ENCODE measurements at places on chromosomes 13 and 19.

GRCh38 chr19:31500197-31500830 is 151.1 kb upstream of the TSHZ3 start:
- DNase-seq = no peak

DNA sequence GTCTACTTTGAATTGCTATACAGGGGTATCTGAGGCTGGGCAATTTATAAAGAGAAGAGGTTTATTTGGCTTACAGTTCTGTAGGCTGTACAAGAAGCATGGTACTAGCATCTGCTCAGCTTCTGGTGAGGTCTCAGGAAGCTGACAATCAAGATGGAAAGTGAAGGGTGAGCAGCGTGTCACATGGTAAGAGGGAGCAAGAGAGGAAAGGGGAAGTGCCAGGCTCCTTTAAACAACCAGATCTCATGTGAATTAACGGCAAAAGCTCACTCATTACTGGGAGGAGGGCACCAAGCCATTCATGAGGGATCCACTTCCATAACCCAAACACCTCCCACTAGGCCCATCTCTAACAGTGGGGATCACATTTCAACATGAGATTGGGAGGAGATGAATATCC is 222.4 kb downstream of the TDRD3 start:
- no peak for DNase-seq

GRCh38 chr13:98199480-98199879 is 22.4 kb upstream of the RNF113B start:
- no peak for DNase-seq

DNA sequence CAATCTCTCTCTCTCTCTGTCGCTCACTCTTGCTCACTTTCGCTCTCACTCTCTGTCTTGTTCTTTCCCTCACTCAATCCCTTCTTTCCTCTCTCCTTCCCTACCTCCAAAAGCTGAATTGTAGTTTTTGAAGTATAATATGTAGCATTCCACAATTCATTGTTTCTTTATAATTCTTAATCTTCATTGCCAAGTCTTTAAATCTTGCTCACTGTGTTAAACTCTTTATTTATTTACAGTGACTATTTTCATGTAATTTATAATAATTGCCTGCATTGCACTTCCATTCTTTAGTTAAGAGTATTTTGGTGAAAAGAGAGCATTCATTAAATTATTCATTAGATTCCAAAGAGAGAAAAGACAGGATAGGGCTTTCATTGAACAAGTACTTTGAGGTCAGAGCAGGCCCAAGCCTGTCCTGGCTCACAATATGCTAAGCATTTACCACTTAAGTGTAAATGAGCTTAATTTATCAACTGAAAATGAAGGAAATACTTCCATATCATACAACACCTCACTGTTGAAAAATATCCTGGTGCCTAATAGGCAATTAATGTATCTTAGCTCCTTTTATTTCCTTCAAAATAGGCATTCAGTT is 257.4 kb upstream of the SLITRK1 start:
- DNase-seq = no peak

GRCh38 chr19:45357445-45357783 is 13.0 kb downstream of the ERCC2 start:
- no peak for DNase-seq

GRCh38 chr13:85663856-85664255 is 135.4 kb downstream of the SLITRK6 start:
- DNase-seq = no peak

DNA sequence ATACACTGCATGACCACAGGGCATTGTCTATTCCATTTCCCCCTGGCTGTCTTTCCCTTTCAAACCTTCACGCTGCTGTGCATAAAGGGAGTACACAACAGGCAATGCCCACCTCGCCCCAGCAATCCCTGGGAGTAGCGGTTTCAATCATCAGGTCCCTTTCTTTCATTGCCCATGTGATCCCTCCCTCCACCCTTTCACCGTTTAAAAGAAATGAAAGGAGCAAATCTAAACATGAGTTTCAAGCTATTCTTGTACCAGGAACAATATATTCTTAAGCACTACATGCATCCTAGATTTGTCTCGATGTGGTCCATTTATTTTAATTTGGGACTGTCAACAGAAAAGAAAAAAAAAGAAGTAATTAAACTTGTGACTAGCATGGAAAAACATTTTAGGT is 123.4 kb upstream of the ARGLU1 start:
- DNase-seq = no peak

GRCh38 chr13:71828117-71828516 is 38.9 kb downstream of the DACH1 start:
- no peak for DNase-seq

- DNase-seq = peak; percentile 92
Observed at GRCh38 chr19:18112989-18113478, 15.5 kb downstream of the MAST3 start.

DNA sequence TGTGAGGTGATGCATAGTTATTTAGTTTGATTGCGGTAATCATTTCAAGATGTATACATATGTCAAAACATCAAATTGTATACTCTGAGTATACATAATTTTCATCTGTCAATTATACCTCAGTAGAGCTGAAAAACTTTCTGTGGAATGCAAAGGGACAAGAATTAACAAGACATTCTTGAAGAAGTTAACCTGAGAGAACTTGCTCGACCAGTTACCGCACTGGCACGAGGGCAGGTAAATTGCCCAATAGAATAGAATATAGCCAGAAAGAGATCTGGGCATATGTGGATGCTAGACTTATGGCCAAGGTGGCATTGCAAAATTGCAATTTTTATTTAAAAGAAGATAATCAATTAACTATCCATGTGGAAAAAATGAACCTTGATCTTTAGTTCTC is 42.3 kb upstream of the GJB6 start:
- no peak for DNase-seq

DNA sequence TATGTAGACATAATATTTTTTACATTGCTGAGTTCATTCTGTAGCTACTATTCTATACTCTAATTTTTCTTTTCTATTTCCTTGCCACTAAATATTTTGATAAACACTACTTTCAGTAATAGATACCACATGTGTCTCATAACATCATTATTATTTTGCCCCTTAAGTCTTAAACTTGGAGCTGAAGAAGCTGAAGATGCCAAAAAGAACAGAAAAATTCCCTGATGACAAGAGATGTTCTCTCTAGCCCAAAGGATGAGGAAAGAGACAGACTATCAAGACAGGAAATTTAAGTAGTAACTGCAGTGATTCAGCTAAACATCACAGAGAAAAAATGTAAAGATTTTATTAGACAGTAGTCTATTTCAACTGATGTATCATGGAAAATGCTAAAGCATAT is 322.0 kb upstream of the KLHL1 start:
- DNase-seq = no peak

DNA sequence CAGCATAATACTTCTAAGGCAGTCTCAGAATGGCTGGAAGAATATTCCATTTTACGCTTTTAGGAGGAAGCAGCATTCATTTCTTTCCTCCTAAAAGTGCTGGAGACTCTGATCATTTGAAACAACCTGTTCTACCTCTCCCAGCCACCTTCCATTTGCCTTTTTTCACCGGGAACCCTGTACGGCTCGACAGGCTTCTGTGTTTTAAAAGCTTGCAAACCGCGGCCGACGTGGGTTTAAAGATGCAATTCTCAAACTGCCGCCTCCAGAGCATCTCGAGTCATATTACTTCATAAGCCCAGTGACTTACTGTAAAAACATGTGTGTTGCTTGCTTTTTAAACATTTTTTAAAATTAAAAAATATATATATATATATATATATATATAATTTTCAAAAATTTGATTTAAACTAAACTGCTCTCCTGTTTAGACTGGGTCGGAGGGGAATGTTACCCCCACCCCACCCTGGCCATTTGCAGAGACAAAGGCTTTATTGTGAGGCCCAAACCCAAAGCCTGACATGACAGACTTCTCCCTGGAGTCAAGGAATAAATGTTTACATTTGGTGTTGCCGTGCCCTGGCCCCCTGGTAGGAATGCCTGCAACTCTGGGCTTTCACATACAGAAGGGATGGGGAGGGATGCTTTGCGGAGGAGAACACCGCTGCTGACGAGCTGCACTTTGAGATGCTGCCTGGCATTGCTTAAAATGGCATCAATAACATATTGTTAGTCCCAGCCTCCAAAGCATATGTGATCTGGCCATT is 30.4 kb downstream of the ZNF536 start:
- no peak for DNase-seq

DNA sequence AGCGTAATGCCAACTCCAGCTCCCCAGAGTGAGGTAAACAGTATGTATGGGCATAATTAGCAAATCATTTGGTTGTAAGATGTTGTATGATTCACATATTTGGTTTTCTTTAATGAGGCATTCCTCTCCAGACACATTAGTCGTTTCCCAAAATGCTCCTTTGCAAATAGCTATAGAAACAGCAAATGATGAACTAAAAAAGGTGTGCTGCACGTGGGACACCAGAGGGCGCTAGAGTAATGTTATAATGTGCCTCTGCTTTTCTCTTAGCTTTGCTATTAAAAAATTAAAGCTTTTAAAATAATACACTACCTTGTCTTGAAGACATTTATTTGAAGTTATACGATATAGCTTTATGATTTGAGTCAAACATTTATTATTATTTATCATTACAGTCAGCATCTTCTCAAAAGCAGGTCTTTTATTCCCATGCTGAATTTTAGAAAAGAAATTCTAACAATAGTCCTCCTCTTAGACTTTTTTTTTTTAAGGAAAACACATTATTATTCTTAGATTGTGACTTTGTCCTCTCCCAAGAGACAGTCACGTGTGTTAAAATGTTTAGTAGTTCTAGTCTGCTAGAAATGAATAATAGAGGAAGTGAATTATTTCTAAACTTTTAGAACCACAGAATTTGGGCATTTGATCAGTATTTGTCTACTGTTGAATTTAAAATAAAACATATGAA is 121.6 kb upstream of the FRY start:
- peak; percentile 79 for DNase-seq

GRCh38 chr19:15640294-15640903 is at the start of gene CYP4F3:
Gene CYP4F3, plus strand, starts transcription at chr19:15640897. Its CDS starts 519 bp downstream, at chr19:15641416.
- DNase-seq = no peak

DNA sequence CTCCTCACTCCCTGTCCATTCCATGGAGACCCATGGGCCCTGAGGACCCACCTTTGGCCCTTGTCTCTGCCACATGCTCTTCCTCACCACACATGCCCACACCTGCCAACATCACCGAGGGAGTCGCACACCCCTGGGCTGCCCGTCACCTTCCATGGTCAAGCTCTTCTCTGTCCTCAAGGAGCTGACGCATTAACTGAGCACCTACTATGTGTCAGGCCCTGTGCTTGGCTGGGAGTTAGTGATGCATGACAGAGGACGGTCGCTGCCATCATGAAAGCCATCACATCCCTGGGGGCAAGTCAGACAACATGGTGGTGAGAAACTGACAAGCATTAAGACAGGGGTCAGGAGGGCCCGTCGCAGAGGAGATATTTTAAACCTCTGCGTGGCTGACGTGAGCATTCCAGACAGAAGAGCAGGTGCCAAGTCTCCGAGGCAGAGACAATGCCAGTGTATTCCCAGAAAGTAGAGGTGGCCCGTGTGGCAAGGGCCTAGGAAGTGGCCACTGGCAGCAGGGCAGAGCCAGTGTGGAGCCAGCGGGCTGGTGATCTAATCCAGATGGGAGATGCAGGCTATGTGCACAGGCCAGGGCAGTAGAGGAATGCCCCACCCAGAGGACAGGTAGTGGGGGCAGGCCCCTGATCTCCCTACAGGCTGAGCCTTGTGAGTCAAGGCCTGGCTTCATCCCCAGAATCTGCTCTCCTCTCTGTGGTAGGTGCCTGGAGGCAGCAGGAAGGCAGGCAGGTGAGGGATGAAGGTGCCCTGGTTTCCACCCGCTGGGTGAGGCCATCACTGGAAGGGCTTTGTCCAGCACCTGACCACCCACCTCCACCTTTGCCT is 21.2 kb downstream of the ELAVL1 start:
- DNase-seq = no peak

DNA sequence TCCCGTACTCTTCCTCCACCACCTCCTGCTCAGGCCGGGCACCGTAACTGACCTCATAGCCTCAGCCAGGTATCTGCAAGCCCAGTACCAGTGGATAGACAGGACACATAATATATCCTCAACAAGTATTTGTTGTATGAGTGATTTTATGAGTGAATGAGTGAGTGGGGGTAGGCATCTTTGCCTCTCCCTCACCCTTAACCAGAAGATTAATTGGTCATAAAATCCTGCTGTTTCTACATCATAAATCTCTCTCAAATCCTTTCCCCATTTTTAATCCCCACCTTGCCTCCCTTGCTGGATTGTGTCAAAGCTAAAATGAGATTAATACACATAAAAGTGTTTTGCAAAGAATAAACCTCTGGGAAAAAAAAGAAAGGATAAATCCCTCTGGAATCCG is 44.4 kb upstream of the HMGB1 start:
- no peak for DNase-seq

DNA sequence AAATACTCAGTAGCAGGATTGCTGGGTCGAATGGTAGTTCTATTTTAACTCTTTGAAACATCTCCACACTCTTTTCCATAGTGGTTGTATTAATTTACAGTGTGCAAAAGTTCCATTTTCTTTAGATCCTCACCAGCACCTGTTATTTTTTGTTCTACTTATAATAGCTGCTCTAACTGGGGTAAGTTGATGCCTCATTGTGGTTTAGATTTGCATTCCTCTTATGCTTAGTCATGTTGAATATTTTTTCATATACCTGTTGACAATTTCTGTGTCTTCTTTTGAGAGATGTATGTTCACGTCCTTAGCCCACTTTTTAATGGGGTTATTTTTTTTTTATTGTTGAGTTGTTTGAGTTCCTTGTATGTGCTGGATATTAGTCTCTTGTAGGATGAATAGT is 144.6 kb downstream of the NBEA start:
- DNase-seq = no peak

- DNase-seq = no peak
Observed at GRCh38 chr13:67439365-67439764, 209.2 kb upstream of the PCDH9 start.

DNA sequence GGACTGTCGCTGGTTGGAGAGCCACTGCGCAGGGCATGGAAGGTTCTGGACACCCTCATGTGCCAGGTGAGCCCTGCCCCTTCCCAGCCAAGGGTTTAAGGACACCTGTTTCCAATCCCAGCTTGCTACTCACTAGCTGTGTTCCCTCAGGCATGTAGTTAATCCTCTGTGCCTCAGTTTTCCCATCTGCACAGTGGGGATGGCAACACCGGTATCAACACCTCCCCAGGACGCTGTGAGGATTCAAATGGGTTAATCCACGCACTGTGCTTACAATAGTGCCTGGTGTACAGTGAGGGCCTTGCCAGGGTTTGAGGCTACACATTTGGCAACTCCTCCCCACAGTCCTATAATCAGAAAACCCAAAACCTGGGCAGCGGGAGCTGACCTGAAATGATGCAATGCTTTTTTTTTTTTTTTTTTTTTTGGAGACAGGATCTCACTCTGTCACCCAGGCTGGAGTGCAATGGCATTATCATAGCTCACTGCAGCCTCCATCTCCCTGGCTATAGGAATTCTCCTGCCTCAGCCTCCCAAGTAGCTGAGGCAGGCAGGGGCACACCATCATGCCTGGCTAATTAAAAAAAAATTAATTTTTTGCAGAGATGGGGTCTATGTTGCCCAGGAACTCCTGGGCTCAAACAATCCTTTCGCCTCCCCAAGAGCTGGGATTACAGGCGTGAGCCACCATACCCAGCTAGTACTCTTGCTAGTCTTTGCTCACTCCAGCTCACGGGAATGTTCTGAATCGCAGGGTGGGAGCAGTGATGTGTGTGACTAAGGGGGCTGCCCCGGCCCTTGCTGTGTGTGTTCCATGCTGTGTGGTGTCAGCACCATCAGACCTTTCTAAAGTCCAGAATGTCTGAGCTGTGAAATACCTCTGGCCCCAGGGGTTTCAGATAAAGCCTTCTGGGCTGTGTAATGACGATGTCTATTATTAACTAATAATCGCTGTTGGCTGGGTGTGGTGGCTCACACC is 2.3 kb downstream of the ACP4 start:
- no peak for DNase-seq

- no peak for DNase-seq
Observed at GRCh38 chr13:78401873-78402707, 201.3 kb downstream of the POU4F1 start.

Data from activated effector memory CD4-positive, alpha-beta T cell treated with anti-CD3 and anti-CD28 coated beads, Interleukin-2, amount 50 U/mL, for 16 hours (primary cell).